ENCODE measurements at places on chromosomes 3 and 15.
A peak's percentile ranks its signal among the peaks of the same experiment; 100 is the strongest.

GRCh38 chr3:143187111-143187510 lies 67.5 kb downstream of the CHST2 start:
- no peaks in the 10 kb centered on the region for H3K4me1 ChIP-seq
- no peak overlapping the region for H3K4me3 ChIP-seq
- no peak for DNase-seq

DNA sequence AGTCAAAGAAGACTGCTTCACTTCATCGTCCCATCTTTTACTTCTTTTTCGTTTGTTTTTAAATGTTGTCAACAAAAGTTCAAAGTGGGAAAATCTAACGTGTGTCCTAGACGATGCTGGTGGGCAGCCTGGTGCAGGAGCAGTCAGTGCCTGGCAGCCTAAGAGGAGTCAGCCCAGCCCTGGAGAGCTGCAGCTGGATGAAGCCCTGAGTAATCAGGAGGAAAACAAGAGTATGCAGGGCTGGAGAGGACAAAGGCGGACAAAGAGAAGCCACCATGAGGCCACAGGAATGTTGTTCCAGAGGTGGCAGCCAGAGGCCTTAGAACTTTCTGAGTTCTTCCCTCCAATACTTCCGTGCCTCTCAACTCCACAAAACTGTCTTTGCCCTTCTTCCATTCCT lies 5.7 kb downstream of the ADAMTS17 start:
- H3K36me3 ChIP-seq = no peaks in the 10 kb centered on the region
- H3K4me3 ChIP-seq = no peak overlapping the region
- H3K27me3 ChIP-seq = peaks cover 29% of the 10 kb centered on the region
- DNase-seq = no peak
- peaks cover 22% of the 10 kb centered on the region for H3K4me1 ChIP-seq

DNA sequence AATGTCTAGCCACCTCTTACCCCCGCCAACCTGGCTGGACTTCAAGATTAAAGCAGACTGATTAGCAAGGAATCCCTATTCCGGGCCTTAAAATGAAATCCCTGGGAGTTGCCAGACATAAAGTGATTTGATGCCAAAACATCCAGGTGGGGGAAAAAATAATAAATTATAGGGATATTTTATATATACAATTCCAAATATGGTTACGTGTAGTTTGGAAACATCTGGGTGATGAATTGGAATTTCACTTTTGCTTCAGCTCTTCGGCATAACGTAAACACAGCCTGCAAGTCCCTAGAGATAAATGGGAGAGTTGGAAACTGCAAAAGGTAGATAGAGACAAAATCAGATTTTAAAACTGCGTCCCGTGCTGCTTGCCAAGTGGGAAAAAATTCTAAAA lies 545.5 kb upstream of the MDFIC2 start:
- no peaks in the 10 kb centered on the region for H3K36me3 ChIP-seq
- no peak overlapping the region for H3K4me3 ChIP-seq
- peaks cover 3% of the 10 kb centered on the region for H3K27me3 ChIP-seq
- H3K27ac ChIP-seq = no peak overlapping the region
- peaks cover 13% of the 10 kb centered on the region for H3K4me1 ChIP-seq
- no peak for DNase-seq

GRCh38 chr15:101206176-101206591 lies 45.7 kb downstream of the CHSY1 start:
- H3K4me3 ChIP-seq = no peak overlapping the region
- H3K27ac ChIP-seq = peak overlapping the region; percentile 12
- H3K36me3 ChIP-seq = peaks cover 10% of the 10 kb centered on the region
- peaks cover 69% of the 10 kb centered on the region for H3K4me1 ChIP-seq

- H3K4me3 ChIP-seq = no peak overlapping the region
- no peak for DNase-seq
- H3K36me3 ChIP-seq = peaks cover 36% of the 10 kb centered on the region
Observed at GRCh38 chr3:187130346-187131066, 8.8 kb downstream of the RPL39L start.

GRCh38 chr15:70189826-70190695 lies 92.3 kb upstream of the TLE3 start:
- no peak overlapping the region for H3K27ac ChIP-seq
- H3K27me3 ChIP-seq = peaks cover 25% of the 10 kb centered on the region
- H3K4me3 ChIP-seq = no peak overlapping the region
- H3K36me3 ChIP-seq = no peaks in the 10 kb centered on the region

GRCh38 chr15:25335279-25335678 lies 103.5 kb downstream of the UBE3A start:
- H3K27me3 ChIP-seq = no peaks in the 10 kb centered on the region
- H3K4me1 ChIP-seq = no peaks in the 10 kb centered on the region
- no peak for DNase-seq
- no peak overlapping the region for H3K4me3 ChIP-seq

DNA sequence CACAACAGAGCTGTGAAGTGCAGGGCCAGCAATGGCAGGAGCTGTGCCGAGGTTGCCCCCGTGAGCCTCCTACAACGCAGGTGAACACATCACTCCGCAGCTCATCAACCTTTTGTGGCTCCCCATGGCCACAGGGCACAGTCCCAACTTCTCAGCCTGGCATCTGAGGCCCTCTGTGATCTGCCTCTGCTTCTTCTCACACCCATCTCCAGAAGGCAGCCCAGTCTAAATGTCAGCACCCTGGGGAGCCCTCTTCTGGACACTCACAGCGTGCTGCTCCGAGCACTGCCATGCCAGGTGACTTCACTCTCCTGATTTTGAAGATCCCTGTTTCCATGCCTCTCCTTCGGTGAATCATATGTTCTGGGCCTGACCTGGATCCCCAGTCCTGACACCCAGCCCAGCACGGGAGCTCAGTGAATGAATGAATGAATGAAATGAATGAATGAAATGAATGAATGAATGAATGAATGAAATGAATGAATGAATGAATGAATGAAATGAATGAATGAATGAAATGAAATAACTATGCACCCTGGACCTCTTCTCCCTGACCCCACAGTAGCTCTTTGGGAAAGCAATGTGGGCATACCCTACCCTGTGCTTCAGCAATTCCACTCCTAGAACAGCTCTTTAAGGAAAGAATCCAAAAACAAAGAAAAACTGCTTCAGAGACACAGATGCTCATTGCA lies 17.9 kb upstream of the SKIC8 start:
- H3K4me3 ChIP-seq = no peak overlapping the region
- peaks cover 56% of the 10 kb centered on the region for H3K4me1 ChIP-seq
- no peaks in the 10 kb centered on the region for H3K36me3 ChIP-seq
- H3K27me3 ChIP-seq = peaks cover 18% of the 10 kb centered on the region
- no peak for DNase-seq

- no peak overlapping the region for H3K27ac ChIP-seq
- DNase-seq = no peak
- no peaks in the 10 kb centered on the region for H3K36me3 ChIP-seq
- no peaks in the 10 kb centered on the region for H3K27me3 ChIP-seq
- no peak overlapping the region for H3K4me3 ChIP-seq
Observed at GRCh38 chr3:115052906-115053305, 94.2 kb downstream of the ZBTB20 start.

- peaks cover 7% of the 10 kb centered on the region for H3K4me1 ChIP-seq
- peaks cover 11% of the 10 kb centered on the region for H3K27me3 ChIP-seq
- no peak overlapping the region for H3K4me3 ChIP-seq
- DNase-seq = no peak
- no peak overlapping the region for H3K27ac ChIP-seq
Observed at GRCh38 chr3:187165144-187165543, 25.8 kb upstream of the RPL39L start.

DNA sequence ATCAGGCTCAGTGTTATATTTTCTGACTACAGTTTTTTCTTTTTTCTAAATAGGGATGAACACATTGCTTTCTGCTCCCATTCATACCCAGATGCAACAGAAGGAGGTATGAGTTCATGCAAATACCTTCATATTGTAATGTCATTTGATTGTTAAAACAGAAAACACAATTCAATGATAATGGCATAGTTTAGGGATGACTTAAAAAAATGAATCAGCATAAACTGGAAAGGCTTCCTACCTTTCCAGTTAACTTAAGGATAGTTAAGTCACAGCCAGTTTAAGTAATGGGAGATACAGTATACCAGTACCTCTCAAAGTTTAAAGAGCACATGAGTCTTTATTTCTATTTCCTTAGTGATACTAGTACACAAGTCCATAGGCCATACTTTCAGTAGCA lies 24.9 kb downstream of the KNL1 start:
- no peak for DNase-seq
- no peaks in the 10 kb centered on the region for H3K27me3 ChIP-seq
- H3K36me3 ChIP-seq = no peaks in the 10 kb centered on the region
- H3K4me1 ChIP-seq = no peaks in the 10 kb centered on the region
- no peak overlapping the region for H3K4me3 ChIP-seq

DNA sequence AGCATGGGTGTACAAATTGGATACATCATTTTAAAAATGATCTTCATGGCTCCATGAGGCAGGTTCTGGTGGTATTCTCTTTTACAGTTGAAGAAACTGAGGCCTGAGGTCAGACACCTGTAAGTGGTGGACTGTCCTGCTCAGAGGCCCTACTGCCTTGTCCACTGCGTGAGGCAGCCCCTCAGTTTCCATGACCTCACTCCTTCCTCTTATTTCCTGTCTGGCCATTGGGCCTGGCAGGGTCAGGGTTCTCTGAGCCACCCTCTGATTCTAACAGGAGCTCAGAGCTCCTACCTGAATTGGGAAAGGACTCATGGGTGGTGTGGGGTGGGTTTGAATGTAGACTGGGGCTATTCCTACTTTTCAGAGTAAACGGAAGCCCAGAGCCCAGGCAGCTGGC lies 17.5 kb downstream of the PLEKHO2 start:
- H3K4me3 ChIP-seq = no peak overlapping the region
- peaks cover 7% of the 10 kb centered on the region for H3K36me3 ChIP-seq
- no peak for DNase-seq
- H3K27me3 ChIP-seq = no peaks in the 10 kb centered on the region
- H3K27ac ChIP-seq = no peak overlapping the region

DNA sequence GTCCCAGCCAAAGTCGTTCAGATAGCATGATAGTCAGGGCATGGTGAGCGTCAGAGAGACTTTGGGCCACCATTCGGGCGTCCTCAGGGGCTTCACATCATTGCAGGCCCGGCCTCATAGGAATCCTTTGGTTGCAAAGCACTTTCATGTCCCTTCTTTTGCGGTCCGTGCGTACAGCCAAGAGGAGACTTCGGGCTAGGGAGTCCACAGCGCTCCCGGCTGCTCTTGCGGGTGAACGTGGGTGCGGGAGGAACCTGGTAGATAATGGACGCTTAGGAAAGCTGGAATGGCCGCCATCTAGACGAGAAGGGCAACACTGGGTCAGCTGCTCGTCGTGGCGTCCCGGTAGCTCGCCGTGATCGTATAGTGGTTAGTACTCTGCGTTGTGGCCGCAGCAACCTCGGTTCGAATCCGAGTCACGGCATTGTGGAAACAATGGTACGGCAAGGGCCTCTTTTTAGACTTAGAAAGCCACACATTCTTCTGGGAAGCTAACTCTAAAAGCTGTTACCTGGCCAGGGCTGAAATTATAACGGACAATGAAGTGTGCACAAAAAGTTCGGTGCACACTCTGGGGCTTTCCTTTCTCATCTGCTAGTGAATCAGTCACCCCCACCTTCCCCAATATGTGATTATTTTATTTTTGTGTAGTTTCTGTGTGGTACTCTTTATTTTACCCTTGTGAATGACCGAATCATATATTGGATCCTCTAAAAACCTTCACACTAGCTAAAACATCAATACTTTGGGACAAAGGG lies 13.2 kb upstream of the SHF start:
- no peak overlapping the region for H3K27ac ChIP-seq
- H3K36me3 ChIP-seq = no peaks in the 10 kb centered on the region
- no peak overlapping the region for H3K4me3 ChIP-seq
- peaks cover 4% of the 10 kb centered on the region for H3K4me1 ChIP-seq

DNA sequence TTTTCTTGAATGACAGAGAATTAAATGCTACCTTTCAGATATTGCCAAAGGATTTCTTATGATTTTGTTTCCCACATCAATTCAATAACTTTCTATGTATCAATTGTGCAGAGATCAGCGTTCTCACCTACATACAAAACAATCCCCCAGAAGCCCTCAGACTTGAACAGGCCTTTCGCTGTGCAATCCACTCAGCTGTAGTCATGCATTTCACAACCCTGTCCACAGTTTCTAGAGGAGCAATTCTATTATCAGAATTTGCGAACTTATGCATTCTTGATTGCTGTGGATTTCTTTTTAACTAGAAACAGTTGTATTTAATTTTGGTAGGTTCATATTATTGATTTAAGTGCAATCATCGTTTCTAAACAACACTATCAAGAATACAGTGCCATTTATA lies 13.7 kb upstream of the ALCAM start:
- peaks cover 34% of the 10 kb centered on the region for H3K27me3 ChIP-seq
- H3K27ac ChIP-seq = no peak overlapping the region
- peak overlapping the region; percentile 53 for H3K4me3 ChIP-seq
- no peak for DNase-seq
- peaks cover 25% of the 10 kb centered on the region for H3K4me1 ChIP-seq

DNA sequence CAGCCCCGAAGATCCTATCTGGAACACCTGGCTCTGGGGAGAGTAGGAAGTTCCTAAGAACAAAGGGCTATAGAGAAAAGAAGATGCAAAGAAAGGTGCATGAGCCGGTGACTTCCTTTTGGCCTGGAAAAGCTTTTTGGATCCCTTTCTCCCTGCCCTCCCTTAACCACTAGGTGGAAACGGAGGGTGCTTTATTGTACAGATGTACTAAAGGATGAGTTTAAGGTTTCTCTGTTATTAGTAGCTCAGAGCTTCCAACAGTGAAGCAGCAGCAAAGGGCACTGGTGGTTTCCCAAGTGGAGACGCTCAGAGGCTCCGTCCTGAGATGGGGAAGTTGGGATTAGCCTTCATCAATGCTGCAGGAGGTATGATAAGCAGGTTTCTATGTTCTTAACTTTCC lies 5.9 kb upstream of the ADGRG7 start:
- DNase-seq = no peak
- no peaks in the 10 kb centered on the region for H3K27me3 ChIP-seq
- H3K4me3 ChIP-seq = no peak overlapping the region

GRCh38 chr3:143132246-143132980 lies 12.8 kb downstream of the CHST2 start:
- no peaks in the 10 kb centered on the region for H3K36me3 ChIP-seq
- H3K27me3 ChIP-seq = peaks cover 26% of the 10 kb centered on the region
- no peak for DNase-seq
- no peak overlapping the region for H3K4me3 ChIP-seq

- no peak overlapping the region for H3K27ac ChIP-seq
- no peak for DNase-seq
- H3K4me1 ChIP-seq = no peaks in the 10 kb centered on the region
- H3K36me3 ChIP-seq = no peaks in the 10 kb centered on the region
- H3K4me3 ChIP-seq = no peak overlapping the region
- no peaks in the 10 kb centered on the region for H3K27me3 ChIP-seq
Observed at GRCh38 chr15:48449734-48450133, 118.5 kb downstream of the DUT start.

DNA sequence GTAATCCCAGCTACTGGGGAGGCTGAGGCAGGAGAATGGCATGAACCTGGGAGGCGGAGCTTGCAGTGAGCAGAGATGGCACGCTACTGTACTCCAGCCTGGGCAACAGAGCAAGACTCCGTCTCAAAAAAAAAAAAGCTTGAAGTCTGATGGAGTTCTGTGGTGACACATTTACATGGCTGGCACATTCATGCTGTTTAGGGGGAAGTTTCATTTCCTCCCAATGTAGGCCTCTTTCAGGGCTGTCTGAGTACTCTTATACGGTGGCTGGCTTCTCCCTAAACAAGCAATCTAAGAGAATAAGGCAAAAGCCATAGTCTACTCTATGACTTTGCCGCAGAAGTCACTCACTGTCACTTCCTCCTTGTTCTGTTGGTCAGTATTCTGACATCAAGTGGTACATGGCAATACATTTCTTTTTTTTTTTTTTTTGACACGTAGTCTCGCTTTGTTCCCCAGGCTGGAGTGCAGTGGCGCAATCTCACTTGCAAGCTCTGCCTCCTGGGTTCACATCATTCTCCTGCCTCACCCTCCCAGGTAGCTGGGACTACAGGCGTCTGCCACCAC lies 41.2 kb downstream of the OIP5 start:
- peaks cover 35% of the 10 kb centered on the region for H3K36me3 ChIP-seq
- DNase-seq = peak; percentile 20
- no peak overlapping the region for H3K27ac ChIP-seq
- H3K27me3 ChIP-seq = no peaks in the 10 kb centered on the region
- no peaks in the 10 kb centered on the region for H3K4me1 ChIP-seq
- H3K4me3 ChIP-seq = no peak overlapping the region
